ENCODE measurements at places on chromosomes 1 and 21. TPM values are rescaled to one million over a fixed set of nuclear protein-coding genes. Genes with fewer than 3 reads are reported as not detected.

PCSK9 gene
- polyA plus RNA-seq = 0.16 TPM

NGF gene
- 4.1 TPM for polyA plus RNA-seq

- DNase-seq = no peak
Observed at GRCh38 chr21:43361127-43361492, 65.8 kb downstream of the SIK1 start.

SLC45A1 gene
- 5.1 TPM for polyA plus RNA-seq

YRDC gene
- polyA plus RNA-seq = 14.0 TPM

PLA2G2F gene
- polyA plus RNA-seq = not detected

GRCh38 chr21:20882462-20883407 is 115.5 kb upstream of the NCAM2 start:
- peak; percentile 60 for DNase-seq

DNA sequence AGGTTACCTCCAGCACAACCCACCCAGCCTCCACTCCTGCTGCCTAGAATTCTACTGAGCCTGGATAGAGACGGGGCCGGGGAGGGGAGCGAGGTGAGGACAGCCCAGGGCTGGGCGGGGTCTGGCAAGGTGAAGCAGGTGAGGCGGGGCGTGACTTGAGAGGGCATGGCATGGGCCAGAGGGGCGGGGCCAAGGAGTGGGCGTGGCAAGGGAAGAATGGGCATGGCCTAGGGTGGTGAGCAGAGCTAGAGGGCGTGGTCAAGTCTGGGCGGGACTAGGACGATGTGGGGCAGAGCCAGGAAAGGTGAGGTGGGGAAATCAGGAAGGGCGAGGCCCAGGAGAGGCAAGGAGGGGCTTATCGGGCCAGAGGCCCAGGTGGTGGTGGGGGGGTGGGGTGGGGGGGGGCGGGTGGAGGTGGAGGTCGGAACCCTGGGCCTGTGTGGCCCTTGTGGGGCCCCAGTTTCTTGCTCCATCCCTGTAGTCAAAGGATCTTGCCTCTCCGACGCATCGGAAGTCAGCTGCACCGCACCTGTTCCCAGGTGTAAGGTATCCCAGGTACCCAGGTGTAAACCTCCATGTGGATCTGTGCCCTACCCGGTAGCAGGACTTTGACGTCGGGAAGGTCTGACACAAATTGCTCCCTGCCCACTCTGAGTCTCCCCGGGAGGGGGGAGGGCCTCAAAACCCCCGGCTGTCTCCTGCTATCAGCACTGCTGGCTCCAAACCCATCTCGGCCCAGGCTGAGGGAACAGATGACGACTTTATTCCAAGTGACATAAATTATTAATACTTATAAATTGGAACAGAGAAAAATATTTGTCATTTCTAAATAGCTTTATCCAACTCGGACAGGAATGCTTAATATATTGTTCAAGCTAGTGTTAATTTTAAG is 32.9 kb upstream of the UTS2 start:
- DNase-seq = no peak
